ENCODE measurements at places on chromosomes 13 and 19. TPM values are rescaled to one million over a fixed set of nuclear protein-coding genes. Genes with fewer than 3 reads are reported as not detected.

DNA sequence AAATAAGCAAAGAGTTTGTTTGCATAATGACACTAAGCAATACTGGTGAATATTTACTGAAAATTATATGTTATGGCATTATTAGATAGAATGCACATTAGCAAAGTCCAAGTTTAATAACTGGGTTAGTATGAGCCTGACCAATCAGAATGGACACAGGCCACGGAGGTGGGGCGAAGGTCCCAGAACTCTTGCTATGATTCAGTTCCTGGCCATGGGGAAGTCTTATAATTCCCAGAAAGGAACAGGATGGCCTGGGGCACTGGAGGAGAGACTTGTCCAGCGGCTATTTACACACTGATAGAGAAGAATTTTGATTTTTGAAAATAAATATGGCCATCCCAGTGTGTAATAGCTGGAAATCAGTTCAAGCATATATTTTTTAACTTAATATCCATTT, 372.0 kb downstream of the EFNB2 start:
- no peak for DNase-seq

GRCh38 chr19:50743537-50743936, 20.4 kb downstream of the CLEC11A start:
- no peak for DNase-seq

DNA sequence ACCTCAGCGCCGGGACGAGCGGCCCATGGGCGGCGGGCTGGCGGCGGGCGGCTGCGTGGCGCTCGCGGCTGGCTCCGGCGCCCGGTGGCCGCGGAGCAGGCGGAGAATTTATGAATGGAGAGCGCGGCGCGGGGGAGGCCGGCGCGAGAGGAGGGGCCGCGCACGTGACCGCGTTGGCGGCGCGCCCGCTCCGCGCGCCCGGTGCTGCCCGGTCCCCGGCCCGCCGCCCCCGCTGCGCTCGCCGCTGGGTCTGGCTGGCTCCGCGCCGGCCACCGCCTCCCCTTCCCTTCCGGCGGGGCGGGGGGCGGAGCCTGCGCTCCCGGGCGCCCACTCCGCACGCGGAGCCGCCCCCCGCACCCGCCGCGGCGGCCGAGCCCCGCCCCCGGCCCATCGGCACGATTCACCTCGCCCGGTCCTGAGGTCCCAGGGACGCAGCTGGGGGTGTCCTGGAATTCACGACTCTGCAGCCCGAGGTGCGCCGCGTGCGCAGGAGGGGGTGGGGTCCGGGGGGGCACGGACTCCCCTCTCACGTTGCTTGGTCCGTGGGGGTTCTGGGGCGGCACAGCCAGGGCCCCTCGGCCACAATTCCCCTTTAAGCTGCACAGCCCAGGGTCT, at the start of gene CBARP:
CBARP (minus strand) TSS at position 252 of the 615 bp plus-strand sequence. CDS start 1,905 bp downstream, outside the sequence.
- no peak for DNase-seq

- DNase-seq, result no peak
Measured at GRCh38 chr13:41842036-41842620, 118.8 kb downstream of the VWA8 start.

The SLC25A41 gene
- 1.5 TPM for total RNA-seq

The PDX1 gene
- 303 TPM for total RNA-seq
